ENCODE measurements at places on chromosomes 5 and 9.

DNA sequence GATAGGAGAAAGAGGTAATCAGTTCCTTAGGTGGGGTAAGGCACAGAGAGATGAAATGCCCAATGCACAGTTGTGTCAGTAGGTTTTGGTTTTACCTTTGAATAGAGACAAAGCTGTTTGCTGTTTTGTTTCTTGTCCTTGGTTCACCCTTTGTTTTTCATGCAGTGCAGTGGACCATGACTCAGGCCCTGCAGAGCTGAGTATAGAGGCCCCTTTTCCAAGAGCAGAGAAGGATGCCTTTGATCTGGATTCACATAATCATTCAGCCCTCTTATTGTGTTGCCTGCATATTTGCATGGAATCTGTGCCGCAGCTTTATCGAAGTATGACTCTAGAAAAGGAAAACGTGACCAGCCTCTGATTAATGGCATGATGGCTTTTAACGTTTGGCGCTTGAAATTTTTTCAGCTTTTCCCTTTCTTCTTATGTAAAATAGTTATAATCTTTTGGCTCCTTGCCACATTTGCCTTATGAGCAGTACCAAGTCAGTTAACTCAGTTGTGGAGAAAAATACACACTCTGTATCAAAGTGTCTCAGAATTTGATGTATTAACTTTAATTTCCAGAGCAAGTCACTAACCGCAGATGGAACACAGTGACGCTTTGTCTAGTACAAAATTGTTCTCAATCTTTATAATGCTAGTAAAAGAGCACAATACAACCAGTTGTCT lies 197.6 kb downstream of the KDM4C start:
- DNase-seq: no peak
- no peak overlapping the region for H3K4me3 ChIP-seq
- no peaks in the 10 kb centered on the region for H3K4me1 ChIP-seq
- H3K36me3 ChIP-seq: peaks cover 6% of the 10 kb centered on the region

DNA sequence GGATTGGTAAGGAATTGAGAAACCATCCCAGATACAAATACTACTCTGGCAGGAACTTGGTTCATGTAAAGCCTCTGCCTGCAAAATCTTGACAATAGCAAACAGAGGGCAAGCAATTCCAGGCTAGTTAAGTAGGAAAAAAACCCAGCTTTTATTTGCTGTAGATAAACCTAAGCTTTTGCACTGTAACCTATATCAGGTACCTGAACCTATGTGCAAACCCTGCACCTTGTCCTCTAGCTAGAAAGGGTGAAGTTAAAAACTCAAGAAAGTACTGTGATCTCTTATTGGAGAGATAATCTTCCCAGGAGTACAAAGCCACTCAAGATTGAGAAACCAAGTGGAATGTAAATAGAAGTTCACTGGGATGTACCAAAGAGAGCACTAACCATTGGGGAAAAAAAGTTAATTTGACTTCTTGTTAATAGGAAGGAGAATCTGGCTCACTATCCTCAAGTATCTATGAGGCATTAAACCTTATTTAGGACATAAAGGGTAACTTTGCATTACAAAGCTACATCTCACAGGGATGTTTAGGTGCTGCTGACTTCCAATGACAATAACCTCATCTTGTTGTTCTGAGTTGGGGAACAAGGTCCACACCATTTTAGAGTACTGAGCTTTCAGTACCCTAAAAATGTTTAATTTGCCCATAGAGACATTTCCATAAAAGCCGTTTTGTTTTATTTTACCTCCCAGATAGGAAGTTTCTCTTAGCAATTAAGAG lies 73.8 kb upstream of the PCA3 start:
- H3K4me3 ChIP-seq: no peak overlapping the region
- peaks cover 26% of the 10 kb centered on the region for H3K4me1 ChIP-seq
- no peak for DNase-seq
- H3K36me3 ChIP-seq: no peaks in the 10 kb centered on the region

GRCh38 chr5:12119657-12120056 lies 215.4 kb upstream of the CTNND2 start:
- H3K4me3 ChIP-seq: no peak overlapping the region
- H3K36me3 ChIP-seq: no peaks in the 10 kb centered on the region
- H3K27ac ChIP-seq: no peak overlapping the region
- no peaks in the 10 kb centered on the region for H3K4me1 ChIP-seq
- H3K27me3 ChIP-seq: no peaks in the 10 kb centered on the region

DNA sequence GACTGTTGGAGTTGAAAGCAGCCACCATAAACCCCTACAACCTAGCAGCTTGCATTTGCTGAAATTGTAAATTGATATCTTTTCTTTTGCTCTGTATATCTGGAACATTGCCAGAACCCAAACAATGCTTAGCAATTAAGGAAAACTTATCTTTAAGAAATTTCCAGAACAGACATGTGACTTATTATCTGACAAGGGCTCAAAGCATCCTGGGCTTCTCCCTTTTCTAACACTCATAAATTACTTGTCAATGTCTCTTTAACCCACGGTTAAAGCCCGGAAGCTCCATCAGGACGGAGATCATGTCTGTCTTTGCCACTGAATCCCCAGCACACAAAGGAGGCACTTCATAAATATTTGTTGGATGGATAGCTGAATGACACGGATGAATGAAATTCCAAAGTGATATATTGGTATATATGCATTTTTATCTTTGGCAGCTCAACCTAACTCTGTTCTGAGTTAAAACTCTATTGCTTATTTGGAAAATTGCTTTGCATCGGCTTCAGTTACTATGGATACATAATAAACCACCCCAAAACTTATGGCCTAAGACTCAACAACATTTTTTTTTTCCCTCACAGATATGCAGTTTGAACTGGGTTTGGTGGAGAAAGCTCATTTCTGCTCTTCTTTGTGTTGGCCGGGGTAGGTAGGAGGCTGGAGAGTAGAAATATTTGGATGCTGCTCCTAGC lies 103.1 kb upstream of the CLINT1 start:
- no peaks in the 10 kb centered on the region for H3K36me3 ChIP-seq
- no peaks in the 10 kb centered on the region for H3K4me1 ChIP-seq

DNA sequence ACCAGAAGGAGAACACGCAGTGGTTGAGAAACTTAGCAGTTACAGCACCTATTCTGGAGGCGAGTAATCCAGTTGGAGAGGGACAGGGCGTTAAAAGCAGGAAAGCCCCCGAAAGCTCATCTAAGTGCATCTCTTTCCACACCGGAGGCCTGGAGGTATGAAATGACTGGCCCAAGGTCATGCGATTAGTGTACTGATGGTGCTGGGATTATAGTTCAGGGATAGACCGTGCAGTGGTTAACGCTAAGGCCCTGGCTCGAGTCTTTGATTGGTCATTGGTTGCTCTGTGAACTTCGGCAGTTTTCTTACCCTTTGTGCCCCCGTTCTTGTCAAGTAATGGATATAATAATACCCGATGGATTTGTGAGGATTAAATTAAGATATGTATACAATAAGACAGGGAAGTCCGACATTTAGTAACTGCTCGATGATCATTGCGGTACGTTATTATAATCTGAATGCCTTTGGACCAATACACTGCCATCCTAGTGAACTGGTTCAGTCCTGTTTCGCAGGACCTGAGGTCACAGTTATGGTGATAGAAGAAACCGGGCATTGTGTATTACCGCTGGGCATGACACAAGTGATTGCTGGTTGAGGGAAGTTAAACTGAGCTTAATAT lies 960 bp downstream of the CANX start:
- no peaks in the 10 kb centered on the region for H3K27me3 ChIP-seq
- peak overlapping the region; percentile 99 for H3K27ac ChIP-seq
- peaks cover 59% of the 10 kb centered on the region for H3K36me3 ChIP-seq
- H3K4me1 ChIP-seq: peaks cover 33% of the 10 kb centered on the region

GRCh38 chr5:149581192-149581861 lies at the start of gene ARHGEF37:
Gene ARHGEF37 (plus strand): TSS chr5:149581498. CDS start chr5:149597770, 16,272 bp downstream.
- peaks cover 26% of the 10 kb centered on the region for H3K4me1 ChIP-seq
- DNase-seq: peak; percentile 83
- H3K36me3 ChIP-seq: no peaks in the 10 kb centered on the region
- peak within 1 kb of the TSS; percentile 76 for H3K27ac ChIP-seq

GRCh38 chr5:33362915-33363314 lies 77.8 kb upstream of the TARS1 start:
- H3K27ac ChIP-seq: no peak overlapping the region
- H3K36me3 ChIP-seq: no peaks in the 10 kb centered on the region
- H3K27me3 ChIP-seq: no peaks in the 10 kb centered on the region
- no peak for DNase-seq
- peaks cover 6% of the 10 kb centered on the region for H3K4me1 ChIP-seq

GRCh38 chr5:60738461-60738860 lies 38.5 kb upstream of the DEPDC1B start:
- H3K27ac ChIP-seq: no peak overlapping the region
- no peak overlapping the region for H3K4me3 ChIP-seq
- no peaks in the 10 kb centered on the region for H3K36me3 ChIP-seq
- DNase-seq: no peak

- peaks cover 36% of the 10 kb centered on the region for H3K4me1 ChIP-seq
- no peaks in the 10 kb centered on the region for H3K27me3 ChIP-seq
- H3K27ac ChIP-seq: peak overlapping the region; percentile 78
- H3K4me3 ChIP-seq: peak overlapping the region; percentile 57
- H3K36me3 ChIP-seq: no peaks in the 10 kb centered on the region
Measured at GRCh38 chr9:124261736-124262648, 4.2 kb downstream of the NEK6 start.

DNA sequence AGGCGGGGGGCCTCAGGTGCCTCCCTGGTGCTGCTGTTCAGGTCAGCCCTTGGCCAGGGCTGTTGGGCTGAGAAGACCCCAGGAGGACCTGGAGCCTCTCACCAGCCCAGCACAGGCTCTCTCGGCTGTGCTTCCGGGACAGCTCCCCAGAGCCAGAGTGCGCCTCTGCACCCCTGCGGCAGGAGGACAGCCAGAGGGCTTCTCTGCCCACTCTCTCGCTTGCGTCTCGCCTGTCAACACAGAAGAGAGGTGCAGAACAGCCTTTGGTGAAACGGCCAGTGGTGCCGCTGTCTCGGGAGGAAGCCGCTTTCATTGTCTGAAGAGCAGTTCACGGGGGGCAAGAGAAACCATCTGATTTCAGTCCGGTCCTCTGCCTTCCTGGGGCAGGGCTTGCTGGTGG lies 3.8 kb upstream of the NACC2 start:
- H3K4me1 ChIP-seq: peaks cover 5% of the 10 kb centered on the region
- H3K27me3 ChIP-seq: no peaks in the 10 kb centered on the region
- no peak overlapping the region for H3K4me3 ChIP-seq

DNA sequence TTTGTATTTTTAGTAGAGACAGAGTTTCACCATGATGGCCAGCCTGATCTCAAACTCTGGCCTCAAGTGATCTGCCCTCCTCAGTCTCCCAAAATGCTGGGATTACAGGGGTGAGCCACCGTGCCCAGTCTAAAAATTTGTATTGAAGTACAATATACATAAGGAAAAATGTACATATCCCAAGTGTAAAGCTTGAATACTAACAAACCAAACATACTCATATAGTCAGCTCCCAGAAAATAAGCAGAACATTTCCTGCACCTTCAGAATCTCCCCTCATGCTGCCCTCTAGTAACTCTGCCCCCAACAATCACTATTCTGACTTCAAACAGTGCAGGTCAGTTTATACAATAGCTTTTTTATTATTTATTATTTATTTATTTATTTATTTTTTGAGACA lies 1.6 kb upstream of the NOL6 start:
- H3K27me3 ChIP-seq: no peaks in the 10 kb centered on the region
- no peak overlapping the region for H3K4me3 ChIP-seq
- H3K27ac ChIP-seq: no peak overlapping the region
- H3K36me3 ChIP-seq: peaks cover 22% of the 10 kb centered on the region
- DNase-seq: no peak

- no peak overlapping the region for H3K4me3 ChIP-seq
- no peak overlapping the region for H3K27ac ChIP-seq
- H3K4me1 ChIP-seq: peaks cover 10% of the 10 kb centered on the region
- no peak for DNase-seq
Measured at GRCh38 chr5:32190095-32190494, 16.0 kb upstream of the GOLPH3 start.

- H3K36me3 ChIP-seq: no peaks in the 10 kb centered on the region
- H3K4me3 ChIP-seq: no peak overlapping the region
- H3K27me3 ChIP-seq: no peaks in the 10 kb centered on the region
- no peak overlapping the region for H3K27ac ChIP-seq
Measured at GRCh38 chr9:136762221-136762691, 2.1 kb downstream of the LCN15 start.

- H3K4me1 ChIP-seq: no peaks in the 10 kb centered on the region
- no peak overlapping the region for H3K27ac ChIP-seq
- no peaks in the 10 kb centered on the region for H3K27me3 ChIP-seq
- H3K36me3 ChIP-seq: no peaks in the 10 kb centered on the region
Measured at GRCh38 chr5:152864447-152864846, 459.4 kb upstream of the NMUR2 start.

DNA sequence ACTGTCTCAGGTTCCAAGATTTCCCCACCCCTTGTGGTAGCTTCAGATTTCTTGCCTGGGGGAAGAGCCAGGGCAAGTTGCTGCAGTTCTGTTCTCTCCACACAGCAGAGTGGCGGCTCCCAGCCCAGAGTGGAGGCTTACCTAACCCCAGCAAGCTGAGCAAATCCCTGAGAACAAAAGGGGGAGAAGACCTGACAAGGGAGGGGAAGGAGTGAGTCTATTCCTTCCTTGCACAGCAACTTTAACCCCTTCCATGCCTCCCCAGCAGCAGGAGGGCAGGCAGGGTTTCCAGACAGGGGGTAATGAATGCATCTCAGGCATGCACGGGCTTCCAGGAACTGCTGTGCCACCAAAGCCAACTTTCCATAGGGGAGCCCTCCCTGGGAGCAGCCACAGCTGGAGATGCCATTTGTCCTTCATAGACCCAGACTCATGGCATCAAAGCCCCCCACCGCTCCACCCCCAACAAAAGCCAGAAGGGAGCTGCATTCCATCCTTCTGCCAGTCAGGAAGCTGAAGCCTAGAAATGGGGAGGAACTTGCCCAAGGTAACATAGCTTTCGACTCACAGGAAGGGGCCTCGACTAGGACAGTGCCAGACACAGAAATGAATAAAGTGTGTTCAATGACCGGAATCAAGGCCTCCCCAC lies 28.8 kb upstream of the FAT2 start:
- no peak overlapping the region for H3K4me3 ChIP-seq
- peaks cover 81% of the 10 kb centered on the region for H3K4me1 ChIP-seq
- no peaks in the 10 kb centered on the region for H3K36me3 ChIP-seq
- DNase-seq: peak; percentile 99
- H3K27me3 ChIP-seq: no peaks in the 10 kb centered on the region

DNA sequence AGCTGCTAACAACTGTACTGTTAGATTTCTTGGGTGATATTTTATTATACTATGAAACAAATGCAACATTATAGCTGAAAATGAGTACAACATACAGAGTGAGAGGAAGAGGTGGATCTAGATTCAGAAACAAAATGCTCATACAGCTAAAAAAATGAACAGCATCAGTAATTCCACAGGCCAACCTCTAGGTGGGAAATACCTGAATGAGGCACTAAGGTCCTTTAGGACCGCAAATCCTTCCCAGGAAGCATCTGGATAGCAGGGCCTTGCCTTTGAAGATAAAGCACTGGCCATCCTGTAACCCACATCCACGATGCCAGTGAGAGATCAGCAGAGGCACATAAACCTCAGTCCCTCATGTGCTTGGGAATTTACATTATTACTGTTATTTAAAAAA lies 310.8 kb downstream of the YTHDC2 start:
- DNase-seq: peak; percentile 11
- no peaks in the 10 kb centered on the region for H3K36me3 ChIP-seq
- H3K27ac ChIP-seq: no peak overlapping the region
- peaks cover 40% of the 10 kb centered on the region for H3K27me3 ChIP-seq

All from MCF 10A (cell line).